ENCODE measurements at places on chromosomes 5 and 9. TPM values are rescaled to one million over a fixed set of nuclear protein-coding genes. Genes with fewer than 3 reads are reported as not detected.

DNA sequence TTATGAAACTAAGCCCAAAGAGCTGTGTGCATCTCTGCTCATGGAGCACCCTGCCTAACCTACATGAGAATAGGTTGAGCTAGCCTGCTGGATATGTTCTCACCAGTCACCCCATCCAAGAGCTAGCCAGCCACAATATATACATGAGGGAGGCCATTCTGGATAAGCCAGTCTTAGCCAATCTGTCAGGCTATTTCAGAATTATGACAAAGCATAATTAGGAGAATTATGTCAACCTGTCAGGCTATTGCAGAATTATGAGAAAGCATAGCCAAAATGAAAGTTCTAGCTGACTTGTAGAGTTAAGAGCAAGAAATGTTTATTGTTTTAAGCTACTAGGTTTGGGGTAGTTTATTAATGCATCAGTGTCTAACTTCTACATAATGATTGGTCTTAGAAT, 189.8 kb downstream of the WDR70 start:
- no peaks in the 10 kb centered on the region for H3K27me3 ChIP-seq
- no peaks in the 10 kb centered on the region for H3K36me3 ChIP-seq
- H3K27ac ChIP-seq = no peak overlapping the region
- H3K4me3 ChIP-seq = no peak overlapping the region

DNA sequence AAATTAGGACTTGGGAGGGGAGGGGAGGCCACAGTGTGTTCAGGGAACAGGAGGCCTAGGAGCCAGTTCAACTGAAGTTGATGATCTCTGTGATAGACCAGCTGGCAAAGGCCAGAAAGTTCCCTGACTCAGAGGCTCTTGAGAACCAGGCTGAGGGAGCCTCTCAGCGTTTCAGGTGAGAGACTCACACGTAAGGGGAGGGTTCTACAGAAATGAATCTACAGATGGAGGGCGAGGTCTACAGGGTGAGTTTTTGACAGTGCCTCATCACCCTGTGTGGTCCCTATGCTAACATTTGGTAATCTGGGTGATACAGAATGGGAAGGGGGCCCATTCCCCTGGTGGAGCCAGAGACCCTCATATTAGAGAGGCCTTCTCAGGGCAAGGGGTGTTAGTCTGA, 32.0 kb downstream of the ENHO start:
- H3K36me3 ChIP-seq = no peaks in the 10 kb centered on the region
- H3K4me1 ChIP-seq = peaks cover 7% of the 10 kb centered on the region
- no peak overlapping the region for H3K27ac ChIP-seq

DNA sequence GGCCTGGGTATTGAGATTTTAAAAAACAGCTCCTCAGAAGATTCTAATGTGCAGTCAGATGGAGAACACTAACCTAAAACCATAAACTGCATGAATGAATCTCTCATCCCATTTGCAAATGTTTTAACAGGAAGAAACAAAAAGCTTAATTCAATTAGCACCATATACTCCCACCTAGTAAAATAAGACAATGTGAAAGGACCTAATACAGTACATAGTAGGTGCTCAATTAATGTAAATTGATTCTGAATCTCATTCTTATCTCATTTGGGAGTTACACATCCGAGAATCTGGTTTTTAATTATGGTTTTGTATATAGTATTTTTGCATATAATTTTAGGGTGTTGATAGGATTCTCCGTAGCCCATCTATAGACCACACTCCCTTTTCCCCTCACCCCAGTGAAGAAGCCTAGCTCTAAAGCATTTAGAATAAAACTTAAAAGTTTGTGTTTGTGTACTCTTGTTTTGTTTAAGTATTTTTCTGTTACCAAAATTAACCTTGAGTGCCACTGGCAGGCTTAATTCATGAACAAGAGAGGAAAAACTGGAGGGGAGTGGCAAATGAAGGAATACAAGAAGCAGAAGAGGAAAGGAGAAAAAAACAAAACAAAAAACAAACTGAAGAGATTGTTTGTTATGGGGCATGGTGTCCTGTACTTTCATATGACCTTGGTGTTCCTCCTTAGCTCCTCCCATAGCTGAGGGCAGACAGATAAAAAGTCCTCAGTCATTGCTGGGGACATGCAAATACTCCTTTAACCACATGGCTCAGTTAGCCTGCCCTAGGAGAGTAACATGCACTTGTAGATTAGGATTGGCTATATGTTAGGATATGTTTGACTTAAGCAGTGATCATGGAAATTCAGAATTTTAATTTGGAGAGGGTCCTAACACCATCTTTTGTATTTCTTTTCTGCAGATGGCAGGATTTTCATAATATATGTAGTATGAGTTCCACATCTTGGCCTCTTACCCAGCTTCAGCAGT, 1.2 kb downstream of the RNF14 start:
- no peaks in the 10 kb centered on the region for H3K27me3 ChIP-seq
- H3K36me3 ChIP-seq = peaks cover 8% of the 10 kb centered on the region
- H3K4me1 ChIP-seq = peaks cover 43% of the 10 kb centered on the region
- H3K27ac ChIP-seq = peak overlapping the region; percentile 95

GRCh38 chr5:177475563-177476427, 2.4 kb upstream of the DBN1 start:
- H3K4me1 ChIP-seq = peaks cover 74% of the 10 kb centered on the region
- peak overlapping the region; percentile 20 for H3K27ac ChIP-seq
- DNase-seq = no peak

- no peaks in the 10 kb centered on the region for H3K27me3 ChIP-seq
- no peak overlapping the region for H3K27ac ChIP-seq
- H3K4me1 ChIP-seq = peaks cover under 1% of the 10 kb centered on the region
- peaks cover 3% of the 10 kb centered on the region for H3K36me3 ChIP-seq
Measured at GRCh38 chr9:95182854-95183563, 134.5 kb downstream of the FANCC start.

DNA sequence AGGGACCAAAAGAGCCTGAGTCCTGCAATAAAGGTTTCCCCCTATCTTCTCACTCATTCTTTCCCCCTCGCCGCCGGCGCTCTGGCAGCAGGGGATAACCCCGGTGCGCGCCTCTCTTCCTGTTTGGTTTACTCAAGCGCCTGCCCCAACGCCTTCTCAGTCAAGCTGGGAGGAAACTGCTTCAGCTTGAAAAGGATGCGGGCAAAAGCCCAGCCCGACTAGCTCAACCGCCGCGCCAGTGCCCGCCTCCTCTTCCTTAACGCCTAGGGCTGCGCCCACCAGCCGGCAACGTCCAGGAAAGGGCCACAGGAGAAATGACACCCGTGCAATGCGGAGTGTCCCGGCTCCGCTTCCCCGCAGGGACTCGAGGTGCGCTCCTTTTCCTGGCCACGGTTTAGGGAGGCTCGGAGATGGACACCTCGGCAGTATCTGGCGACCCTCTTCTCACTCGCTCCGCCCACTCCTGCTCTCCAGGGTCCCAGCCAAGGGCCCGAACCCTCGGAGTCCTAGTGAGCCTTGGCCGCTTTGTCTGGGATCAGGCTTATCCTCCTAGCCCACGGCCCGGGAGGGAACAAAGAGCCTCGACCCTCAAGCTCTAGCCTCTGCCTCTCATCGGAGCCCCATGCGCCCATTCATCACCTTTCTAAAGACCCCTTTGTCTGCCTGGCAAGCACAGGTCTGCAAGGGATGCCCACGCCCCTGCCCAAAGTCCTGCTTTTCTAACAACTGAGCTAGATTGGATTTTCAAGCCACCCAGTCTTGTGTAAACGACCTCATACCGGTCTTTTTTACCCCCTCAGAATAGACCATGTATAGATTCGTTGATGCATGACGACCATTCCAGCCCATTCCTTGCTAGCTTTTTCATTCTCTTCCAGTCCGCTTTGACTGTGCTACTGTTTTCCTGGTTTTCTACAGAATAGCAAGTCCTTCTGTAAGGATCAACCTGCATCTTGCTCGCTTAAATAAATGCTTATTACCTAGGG, 2.0 kb downstream of the ST8SIA4 start:
- peak overlapping the region; percentile 99 for H3K27ac ChIP-seq
- peak overlapping the region; percentile 99 for H3K4me3 ChIP-seq
- H3K36me3 ChIP-seq = peaks cover 30% of the 10 kb centered on the region
- no peaks in the 10 kb centered on the region for H3K27me3 ChIP-seq
- peak; percentile 96 for DNase-seq
- H3K4me1 ChIP-seq = peaks cover 52% of the 10 kb centered on the region

PCDHB4 gene
- total RNA-seq = not detected

NDST1 gene
- 3.4 TPM for total RNA-seq

ZNF366 gene
- total RNA-seq = not detected

OBP2B gene
- not detected for total RNA-seq

COL27A1 gene
- 2.4 TPM for total RNA-seq

ADCY2 gene
- total RNA-seq = not detected

All from activated T-cell treated with anti-CD3 and anti-CD28 coated beads, Interleukin-2, amount 50 U/mL, for 72 hours (primary cell).